ENCODE measurements at places on chromosomes 11 and 22.
A peak's percentile ranks its signal among the peaks of the same experiment; 100 is the strongest.

- H3K36me3 ChIP-seq = no peaks in the 10 kb centered on the region
- peak; percentile 83 for DNase-seq
- peaks cover 18% of the 10 kb centered on the region for H3K4me1 ChIP-seq
These were observed 62.1 kb upstream of the AMOTL1 start for GRCh38 chr11:94705891-94706615.

GRCh38 chr11:14956111-14956510 is 16.0 kb downstream of the CALCA start:
- H3K4me3 ChIP-seq = no peak overlapping the region
- H3K36me3 ChIP-seq = no peaks in the 10 kb centered on the region
- DNase-seq = no peak
- H3K27me3 ChIP-seq = peaks cover 4% of the 10 kb centered on the region

GRCh38 chr11:47571895-47572294 is 6.5 kb downstream of the PTPMT1 start:
- DNase-seq = no peak
- H3K27me3 ChIP-seq = no peaks in the 10 kb centered on the region
- no peak overlapping the region for H3K27ac ChIP-seq
- H3K4me1 ChIP-seq = peaks cover 15% of the 10 kb centered on the region
- no peak overlapping the region for H3K4me3 ChIP-seq

DNA sequence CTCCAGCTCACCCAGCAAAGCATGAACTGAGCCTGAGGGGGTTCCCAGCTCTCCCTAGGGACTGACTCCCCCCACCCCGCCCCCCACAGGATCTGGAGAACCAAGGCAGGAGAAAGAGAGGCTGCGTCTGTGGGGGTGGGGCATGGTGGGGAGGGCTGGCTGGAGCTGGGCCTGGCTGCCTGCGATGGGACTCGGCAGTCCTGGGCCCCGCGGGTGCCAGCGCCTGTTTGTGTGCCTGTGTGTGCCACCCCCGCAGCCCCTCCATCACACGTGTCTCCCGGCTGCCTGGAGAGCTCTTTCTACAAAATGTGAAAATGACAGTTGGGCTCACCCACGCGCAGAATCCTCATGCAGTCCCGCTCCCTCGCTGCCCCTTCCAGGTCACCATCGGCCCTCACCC is 46.8 kb downstream of the CACNA1I start:
- peaks cover 60% of the 10 kb centered on the region for H3K27me3 ChIP-seq
- no peak overlapping the region for H3K27ac ChIP-seq
- H3K36me3 ChIP-seq = no peaks in the 10 kb centered on the region
- no peak overlapping the region for H3K4me3 ChIP-seq
- H3K4me1 ChIP-seq = no peaks in the 10 kb centered on the region
- DNase-seq = no peak

All from MCF 10A (cell line).